COLO829 (cell line): ENCODE measurements at places on chromosomes 2 and 18.
A peak's percentile ranks its signal among the peaks of the same experiment; 100 is the strongest.

- peak; percentile 55 for DNase-seq
Observed at GRCh38 chr2:166485558-166486178, 8.4 kb downstream of the SCN7A start.

DNA sequence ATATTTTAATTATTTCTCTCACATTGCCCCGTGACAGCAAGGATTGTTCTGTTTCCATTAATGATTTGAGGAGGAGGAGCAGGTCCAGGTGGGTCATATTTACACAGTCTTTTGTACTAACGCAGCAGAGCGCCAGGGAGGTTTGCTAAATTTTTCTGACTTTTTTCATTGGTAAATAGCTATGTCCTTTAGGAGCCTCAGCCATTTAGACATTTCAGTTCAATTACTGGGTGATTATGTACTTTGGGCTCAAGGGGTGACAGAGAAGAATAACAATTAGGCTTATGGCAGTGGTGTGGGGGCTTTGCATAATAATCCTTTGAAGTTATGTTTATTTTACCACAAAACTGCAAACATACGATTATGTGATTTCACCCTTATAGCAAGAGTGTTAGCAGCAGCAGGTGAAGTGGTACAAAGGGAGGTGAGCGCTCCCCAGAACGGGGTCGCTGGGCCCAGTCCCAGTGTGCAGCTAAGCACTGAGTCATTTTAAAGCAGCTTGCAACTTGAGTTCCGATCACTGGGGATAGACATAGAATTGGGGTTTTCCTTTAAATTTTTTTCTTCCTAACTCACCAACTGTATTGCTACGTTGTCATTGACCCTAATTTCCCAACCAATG is 80.3 kb downstream of the TSHZ1 start:
- DNase-seq = no peak

DNA sequence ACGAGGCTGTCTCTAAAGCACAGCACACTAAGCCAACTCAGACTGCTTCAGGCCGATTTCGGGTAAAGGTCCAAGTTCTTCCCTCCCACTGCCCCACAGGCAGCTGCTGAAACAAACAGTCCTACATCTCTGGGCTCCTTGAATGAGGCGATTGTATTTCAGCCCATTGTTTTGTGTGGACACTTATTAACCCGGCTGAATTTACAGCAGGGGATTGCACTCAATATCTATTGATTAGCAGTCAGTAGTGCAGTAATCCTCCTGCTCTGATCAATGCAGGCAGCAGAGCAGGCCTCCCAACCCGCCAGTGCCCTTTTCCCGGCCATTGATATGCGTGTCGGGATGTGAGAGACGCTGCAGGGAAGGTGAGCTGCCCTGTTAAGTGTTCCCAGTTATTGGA is 330.1 kb downstream of the CMPK2 start:
- DNase-seq = no peak

DNA sequence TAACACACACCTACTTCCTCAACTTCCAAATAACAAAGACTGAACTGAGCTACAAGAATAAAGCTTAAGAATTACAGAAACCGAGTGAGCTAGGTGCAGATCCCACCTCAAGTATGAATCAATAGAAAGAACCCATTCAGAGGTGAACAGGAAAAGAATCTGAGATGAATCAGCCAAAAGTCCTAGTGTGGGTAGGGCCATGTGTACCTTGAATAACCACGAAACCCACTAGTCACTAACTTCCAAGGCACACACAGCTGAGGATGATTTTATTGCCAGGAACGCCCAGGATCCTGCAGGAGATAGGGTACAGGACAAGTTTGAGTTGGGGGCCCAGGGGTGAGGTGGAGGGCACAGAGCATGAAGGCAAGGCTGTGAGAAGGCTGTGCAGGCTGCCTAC is 99.7 kb upstream of the REG3A start:
- DNase-seq = no peak

- no peak for DNase-seq
Observed at GRCh38 chr18:45046228-45046627, 365.5 kb downstream of the SETBP1 start.

GRCh38 chr2:84033347-84033974 is 425.6 kb downstream of the SUCLG1 start:
- DNase-seq = no peak

GRCh38 chr2:163319006-163319405 is 416.8 kb downstream of the FIGN start:
- DNase-seq = no peak

DNA sequence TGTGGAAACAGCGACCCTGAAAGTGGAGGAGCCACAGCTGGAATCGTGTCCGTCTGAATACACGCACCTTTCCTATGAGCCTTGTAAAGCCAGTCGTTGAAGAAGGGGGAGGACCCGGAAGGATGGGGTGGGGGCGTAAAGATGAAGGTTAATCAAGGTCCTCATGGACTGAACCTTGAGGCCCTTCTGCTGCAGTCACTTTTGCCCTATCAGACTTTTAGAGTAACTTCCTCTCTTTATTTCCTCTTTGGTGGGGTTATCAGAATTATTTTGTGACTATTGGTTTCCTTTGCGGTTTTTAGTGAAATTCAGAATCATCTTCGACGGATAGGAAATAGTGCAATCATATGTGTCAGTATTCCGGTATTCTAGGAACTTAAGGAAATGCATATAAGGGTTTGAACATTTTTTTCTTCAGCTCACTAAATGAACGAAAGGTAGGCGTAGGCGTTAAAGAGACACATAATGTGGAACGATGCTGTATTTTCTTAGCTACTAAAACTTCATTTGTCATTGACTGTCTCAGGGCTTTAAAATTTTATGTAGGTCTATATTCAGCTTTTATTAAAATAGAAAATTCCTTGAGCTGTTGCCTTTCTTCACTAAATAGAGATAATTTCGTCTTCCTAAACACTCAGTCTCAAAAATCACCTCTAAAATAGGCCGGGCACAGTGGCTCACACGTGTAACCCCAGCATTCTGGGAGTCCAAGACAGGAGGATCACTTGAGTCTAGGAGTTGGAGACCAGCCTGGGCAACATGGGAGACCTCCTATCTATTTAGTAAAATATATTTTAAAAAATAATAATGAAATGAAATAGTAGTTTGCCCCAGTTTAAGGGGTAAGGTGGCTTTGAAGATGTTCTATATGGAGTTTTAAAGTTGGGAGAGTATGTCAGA is 1.4 kb upstream of the YES1 start:
- no peak for DNase-seq

GRCh38 chr2:112904883-112905282 is 6.1 kb upstream of the IL37 start:
- DNase-seq = no peak

GRCh38 chr18:6482198-6482977 is 67.7 kb upstream of the L3MBTL4 start:
- peak; percentile 35 for DNase-seq

DNA sequence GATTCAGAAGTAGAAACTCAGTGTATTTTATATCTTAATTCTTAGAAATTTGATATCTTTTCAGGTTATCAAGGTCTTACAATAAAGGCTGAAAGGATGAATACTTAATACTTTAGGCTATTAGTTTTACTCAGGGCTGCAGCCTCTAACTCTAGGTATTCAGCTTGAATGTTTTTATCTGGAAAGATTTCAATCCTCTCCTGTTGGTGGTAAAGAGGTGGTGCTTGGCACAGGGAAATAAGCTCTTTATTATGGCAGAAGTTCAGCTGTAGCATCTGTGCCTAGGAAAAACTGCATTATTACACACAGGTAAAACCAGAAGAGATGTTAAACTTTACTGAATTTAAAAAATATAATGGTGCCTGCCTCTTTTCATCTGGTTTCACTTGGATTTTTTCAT is 11.1 kb downstream of the ACVR2A start:
- DNase-seq = no peak
